ENCODE measurements at places on chromosomes 7 and 10. TPM values are rescaled to one million over a fixed set of nuclear protein-coding genes. Genes with fewer than 3 reads are reported as not detected.

The ARL5B gene
- total RNA-seq, result 14.4 TPM

The C10orf105 gene
- 0.32 TPM for total RNA-seq

The PRKG1 gene
- total RNA-seq, result not detected

DNA sequence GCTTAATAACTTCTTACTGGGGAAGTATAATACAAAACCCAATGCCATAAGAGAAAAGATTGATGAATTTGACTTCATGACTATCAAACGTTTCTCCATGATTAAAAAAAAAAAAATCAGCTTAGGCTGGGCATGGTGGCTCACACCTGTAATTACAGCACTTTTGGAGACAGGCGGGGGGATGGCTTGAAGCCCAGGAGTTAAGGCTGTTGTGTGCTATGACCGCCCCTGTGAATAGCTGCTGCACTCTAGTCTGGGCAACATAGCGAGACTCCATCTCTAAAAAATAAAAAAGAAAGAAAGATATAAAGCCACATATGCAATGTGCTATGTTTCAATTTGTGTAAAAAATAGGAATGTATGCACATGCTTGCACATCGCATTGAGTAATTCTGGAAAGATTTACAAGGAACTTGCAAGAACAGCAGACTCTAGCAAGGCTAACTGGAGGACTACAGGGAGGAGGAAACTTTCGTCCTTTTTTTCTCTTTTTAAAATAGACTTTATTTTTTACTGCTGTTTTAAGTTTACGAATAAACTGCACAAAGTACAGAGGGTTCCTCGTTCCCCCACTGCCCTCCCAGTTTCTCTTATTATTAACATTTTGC lies 10.3 kb upstream of the RARRES2 start:
- DNase-seq, result no peak

- DNase-seq, result no peak
Observed at GRCh38 chr10:25064401-25064800, 48.0 kb downstream of the THNSL1 start.

GRCh38 chr7:107185716-107186115 lies 16.9 kb downstream of the HBP1 start:
- DNase-seq, result no peak

DNA sequence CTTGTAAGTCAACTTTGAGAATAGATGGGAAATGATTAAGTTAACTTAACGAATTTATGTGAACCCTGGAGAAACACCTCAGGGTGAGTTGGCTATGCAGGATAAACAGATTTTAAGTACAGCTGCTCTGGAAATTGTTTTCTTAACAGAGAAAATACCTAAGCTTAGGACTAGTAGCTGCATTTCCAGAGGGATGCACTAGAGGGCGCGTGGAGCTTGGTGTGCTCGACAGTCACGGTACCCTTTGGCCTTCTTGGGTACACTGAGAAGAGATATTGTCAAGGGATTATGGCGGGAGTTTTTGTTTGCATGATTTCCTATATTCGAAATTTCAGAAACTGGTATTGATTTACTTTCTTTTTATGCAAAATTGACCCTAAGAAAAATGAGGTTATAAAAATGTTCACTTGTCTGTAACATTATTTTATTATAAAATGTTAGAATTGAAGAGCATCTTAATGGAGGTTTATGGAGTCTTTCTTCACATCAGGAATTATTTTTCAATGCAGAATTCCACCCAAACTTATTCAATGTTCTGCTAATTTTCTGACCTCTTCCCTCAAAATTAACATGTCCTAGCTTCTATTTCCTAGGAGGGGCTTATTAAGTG lies 58.4 kb upstream of the MYO3A start:
- DNase-seq, result peak; percentile 23

GRCh38 chr10:102159051-102159597 lies 6.9 kb downstream of the NOLC1 start:
- no peak for DNase-seq

DNA sequence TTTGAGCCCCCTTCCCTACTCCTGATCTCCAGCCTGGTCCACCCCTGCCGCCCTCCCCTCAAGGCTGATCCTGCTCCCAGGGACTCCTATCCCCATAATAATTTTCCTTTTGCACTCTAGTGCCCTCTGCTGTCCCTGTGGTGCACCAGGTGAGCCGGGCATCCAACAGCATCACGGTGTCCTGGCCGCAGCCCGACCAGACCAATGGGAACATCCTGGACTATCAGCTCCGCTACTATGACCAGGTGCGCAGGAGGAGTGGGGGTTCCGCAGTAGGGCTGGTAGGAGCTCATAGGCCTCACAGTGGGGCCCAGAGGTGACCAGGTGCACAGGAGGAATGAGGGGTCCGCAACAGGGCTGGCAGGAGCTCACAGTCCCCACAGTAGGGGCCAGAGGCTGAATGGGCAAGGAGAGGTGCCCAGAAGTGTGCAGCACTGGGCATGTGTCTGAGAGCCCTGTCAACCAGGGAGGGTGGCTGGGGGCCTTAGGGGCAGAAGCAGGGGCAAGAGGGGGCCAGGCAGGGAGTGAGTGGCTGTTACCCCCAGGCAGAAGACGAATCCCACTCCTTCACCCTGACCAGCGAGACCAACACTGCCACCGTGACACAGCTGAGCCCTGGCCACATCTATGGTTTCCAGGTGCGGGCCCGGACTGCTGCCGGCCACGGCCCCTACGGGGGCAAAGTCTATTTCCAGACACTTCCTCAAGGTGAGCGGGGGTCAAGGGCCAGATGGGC lies 11.7 kb downstream of the EPHB6 start:
- no peak for DNase-seq

DNA sequence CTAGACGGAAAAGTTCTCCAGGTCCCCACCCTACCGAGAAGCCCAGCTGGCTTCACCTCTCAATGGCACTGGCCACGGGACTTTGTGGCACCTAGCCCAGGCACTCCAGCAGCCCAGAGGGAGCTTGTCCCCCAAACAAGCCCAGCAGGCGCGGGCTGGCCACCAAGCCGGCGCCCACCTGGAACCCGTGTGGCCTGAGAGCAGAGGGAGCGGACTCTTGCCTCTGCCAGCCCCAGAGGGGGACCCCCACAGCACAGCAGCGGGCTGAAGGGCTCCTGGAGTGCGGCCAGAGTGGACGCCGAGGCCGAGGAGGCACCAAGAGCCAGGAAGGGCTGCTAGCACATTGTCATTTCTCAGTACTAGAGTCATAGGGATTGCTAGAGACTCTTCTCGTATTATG lies 671.4 kb downstream of the CNTNAP2 start:
- DNase-seq, result no peak

- DNase-seq, result no peak
Observed at GRCh38 chr10:7300384-7300971, 110.4 kb downstream of the SFMBT2 start.
